ENCODE measurements at places on chromosomes 12 and 14. TPM values are rescaled to one million over a fixed set of nuclear protein-coding genes. Genes with fewer than 3 reads are reported as not detected.

Gene B3GNT4
- total RNA-seq, result 0.23 TPM

Gene PLA2G1B
- 4.7 TPM for total RNA-seq

Gene NID2
- 14.6 TPM for total RNA-seq

DNA sequence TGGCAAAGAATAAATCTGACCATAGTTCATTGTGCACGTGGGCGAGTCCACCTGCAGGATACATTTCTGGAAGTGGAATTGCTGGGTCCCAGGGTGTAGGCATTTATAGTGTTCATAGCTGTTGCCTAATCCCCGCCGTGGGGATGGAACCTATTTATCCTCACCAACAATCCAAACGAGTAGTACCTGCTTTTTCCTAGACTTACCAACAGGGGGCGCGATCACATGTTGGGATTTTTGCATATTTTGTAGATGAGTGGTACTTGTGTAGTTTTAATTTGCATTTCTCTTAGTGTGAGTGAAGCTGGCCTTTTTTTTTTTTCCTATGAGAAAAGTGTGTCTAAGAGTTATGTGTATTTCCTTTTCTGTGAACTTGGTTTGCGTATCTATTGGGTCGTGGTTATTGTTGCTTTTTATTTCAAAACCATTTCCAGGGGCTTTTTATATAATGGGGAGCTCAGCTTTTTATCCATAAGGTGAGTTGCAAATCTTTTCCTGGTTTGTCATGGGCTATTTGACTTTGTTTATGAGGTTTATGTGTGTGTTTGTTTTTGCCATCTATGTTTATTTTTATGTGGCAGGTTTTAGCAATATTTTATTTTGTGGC is 67.2 kb downstream of the CCDC92 start:
- DNase-seq, result peak; percentile 55

DNA sequence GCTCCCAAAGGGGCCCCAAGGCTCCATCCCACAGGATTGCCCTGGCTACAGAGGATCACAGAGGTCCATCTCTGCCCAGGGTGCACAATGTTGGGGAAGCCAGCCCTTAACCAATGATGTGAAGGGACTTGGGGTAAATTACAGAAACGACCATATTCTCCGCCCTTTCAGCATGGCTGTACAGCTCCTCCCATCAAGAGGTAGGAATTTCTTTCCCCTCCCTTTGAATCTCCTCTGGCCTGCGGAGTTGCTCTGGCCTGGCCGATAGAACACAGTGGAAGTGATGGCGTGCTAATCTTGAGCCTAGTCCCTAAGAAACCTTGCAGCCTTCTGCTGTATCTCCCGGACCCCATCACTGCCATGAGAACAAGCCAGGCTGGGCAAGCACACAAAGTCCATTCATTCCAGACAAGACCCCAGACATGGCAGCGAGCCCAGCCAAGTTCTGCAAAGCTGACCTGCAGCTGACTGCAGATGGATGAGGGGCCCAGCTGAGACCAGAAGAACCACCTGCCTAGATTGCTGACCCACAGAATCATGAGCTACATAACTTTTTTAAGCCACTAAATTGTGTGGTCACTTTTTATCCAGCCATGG is 6.9 kb upstream of the IFI27 start:
- no peak for DNase-seq

GRCh38 chr12:100382338-100382737 is 25.5 kb downstream of the SLC17A8 start:
- DNase-seq, result no peak

DNA sequence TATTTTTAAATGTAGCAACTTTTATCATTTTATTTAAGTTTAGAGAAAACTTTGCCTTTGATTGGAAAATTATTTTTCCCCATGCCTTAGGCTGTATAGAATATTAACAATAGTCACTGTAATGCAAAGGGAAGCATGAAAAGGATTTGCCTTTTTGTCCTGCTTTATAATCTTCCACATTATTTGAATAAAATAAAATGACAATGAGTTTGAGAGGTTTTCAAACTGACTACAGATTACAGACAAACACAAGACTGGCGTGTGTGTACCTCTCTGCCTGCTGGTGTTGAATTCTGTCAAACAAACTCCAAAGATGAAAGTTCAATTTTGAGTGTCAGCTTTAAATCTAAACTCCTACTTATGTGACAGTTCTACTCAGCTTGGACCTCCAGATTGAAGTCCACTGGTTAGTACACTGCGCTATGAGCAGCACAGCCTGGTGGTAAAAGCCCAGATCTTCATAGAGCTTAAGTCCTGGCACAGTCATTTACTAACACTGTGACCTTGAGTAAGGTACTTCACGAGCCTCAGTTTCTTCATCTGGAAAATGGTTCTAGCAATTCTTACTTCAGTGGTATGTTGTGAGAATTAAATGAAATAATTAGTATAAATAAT is 98.3 kb upstream of the CPNE8 start:
- no peak for DNase-seq

- no peak for DNase-seq
These were observed 129.3 kb upstream of the RAP1B start for GRCh38 chr12:68481181-68481941.

GRCh38 chr14:58739674-58740073 is 101.9 kb downstream of the DACT1 start:
- DNase-seq, result no peak

- DNase-seq, result no peak
These were observed 248.8 kb downstream of the SUDS3 start for GRCh38 chr12:118625050-118625675.
